NCI-H510A (cell line): ENCODE measurements at places on chromosomes 11 and 22.
A peak's percentile ranks its signal among the peaks of the same experiment; 100 is the strongest.

DNA sequence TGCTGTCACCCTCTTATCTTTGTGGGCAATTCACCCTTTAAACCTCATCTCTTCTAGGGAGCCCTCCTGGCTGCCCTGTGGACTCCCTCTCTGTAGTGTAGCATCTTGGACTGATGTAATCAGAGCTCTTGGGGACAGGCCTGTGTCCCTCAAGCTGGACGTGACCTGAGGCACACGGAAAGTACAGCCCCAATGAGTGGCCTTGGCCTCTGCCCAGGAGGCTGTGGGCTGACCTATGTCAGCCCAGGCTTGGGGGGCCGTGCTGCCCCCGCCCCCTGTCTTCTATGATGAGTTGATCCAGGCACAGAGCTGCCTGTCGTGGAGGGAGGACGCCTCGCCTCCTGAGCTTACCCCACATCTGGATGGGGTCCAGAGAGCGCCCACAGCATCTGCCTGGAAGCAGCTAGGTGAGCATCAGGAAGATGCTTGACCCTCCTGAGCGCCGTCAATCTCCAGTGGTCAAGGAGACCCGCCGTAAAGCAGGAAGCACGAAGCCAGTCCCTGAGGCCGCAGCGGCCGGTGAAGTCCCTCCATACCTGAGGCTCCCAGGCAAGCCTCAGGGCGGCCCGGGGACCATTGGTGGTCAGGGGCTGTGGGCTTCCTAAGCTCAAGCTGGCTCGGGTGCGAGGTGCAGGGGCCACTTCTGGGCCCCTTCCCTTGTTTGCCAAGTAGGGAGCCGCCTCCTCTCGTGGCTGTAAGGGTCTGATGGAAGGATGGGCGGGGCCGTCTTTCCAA lies 1136.9 kb downstream of the BRD1 start:
- no peak for DNase-seq

DNA sequence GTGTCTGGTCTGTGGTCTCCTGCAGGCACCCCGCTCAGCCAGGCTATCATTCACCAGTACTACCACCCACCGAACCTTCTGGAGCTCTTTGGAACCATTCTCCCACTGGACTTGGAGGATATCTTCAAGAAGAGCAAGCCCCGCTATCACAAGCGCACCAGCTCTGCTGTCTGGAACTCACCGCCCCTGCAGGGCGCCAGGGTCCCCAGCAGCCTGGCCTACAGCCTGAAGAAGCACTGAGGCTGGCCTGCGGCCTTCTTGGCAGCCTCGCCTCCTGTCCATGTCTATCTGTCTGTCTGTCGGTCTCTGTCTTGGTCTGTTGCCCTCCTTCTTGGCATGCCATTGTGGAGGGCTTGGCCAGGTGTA lies 27.9 kb downstream of the INCENP start:
- DNase-seq: no peak

GRCh38 chr22:22060200-22061084 lies 77.9 kb upstream of the TOP3B start:
- no peak for DNase-seq

DNA sequence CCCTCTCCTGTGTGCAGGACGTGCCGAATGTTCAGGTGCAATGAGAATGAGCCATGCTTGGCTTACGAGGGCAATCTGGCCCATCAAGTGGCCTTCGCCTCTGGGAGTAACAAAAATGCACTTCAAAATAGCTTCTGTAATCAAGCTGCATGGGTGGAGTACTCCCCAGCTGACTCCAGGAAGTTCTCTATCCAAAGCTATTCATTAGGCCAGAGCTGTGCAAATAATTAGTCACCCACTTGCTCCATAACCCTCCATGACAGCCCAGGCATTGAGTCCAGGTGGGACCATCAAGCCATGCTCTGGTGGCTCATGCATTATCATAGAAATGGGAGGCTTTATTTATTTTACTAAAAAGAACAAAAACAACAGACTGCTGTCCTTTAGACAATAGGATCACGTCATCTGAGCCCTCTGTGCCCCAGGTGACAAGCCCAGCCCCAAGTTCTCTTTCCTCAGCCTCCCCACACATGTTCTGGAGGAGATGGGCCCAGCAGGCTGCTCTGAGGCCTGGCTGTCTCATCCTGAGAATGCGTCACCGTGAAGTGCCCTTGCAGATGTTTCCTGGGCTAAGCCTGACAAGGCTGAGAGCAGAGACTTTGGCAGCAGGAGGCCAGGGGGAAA lies 244.7 kb downstream of the ETS1 start:
- peak; percentile 99 for DNase-seq

DNA sequence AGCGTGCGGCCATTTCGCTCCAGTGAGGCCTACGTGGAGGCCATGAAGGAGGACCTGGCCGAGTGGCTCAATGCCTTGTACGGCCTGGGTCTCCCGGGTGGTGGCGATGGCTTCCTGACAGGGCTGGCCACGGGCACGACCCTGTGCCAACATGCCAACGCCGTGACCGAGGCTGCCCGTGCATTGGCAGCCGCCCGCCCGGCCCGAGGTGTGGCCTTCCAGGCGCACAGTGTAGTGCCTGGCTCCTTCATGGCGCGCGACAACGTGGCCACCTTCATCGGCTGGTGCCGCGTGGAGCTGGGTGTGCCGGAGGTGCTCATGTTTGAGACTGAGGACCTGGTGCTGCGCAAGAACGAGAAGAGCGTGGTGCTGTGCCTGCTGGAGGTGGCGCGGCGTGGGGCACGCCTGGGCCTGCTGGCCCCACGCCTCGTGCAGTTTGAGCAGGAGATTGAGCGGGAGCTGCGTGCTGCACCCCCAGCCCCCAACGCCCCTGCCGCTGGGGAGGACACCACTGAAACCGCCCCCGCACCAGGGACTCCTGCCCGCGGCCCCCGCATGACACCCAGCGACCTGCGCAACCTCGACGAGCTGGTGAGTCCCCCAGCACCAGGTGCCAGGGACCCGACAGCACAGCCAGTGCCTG lies 1.8 kb downstream of the GAS2L1 start:
- no peak for DNase-seq

DNA sequence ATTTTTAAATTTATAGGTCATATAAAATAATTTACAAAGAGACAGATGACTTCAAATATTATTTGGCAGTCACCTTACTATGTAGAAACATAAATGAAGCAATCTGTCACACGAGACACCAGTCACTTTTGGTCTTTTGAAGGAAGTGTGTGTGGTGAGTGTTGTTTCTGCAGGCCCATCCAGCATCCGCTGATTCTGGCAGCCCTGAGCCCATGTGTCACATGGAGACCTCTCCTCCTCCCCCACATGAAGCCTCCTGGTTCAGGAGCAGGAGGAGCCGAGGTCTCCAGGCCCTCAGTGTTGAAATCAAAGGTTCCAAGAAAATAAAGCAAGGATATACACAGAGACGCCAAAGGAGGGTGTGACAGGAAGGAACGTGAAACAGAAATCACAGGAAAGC lies 60.1 kb downstream of the ARFGAP3 start:
- DNase-seq: no peak

- DNase-seq: peak; percentile 87
Measured at GRCh38 chr11:61489833-61490721, 18.5 kb upstream of the LRRC10B start.

DNA sequence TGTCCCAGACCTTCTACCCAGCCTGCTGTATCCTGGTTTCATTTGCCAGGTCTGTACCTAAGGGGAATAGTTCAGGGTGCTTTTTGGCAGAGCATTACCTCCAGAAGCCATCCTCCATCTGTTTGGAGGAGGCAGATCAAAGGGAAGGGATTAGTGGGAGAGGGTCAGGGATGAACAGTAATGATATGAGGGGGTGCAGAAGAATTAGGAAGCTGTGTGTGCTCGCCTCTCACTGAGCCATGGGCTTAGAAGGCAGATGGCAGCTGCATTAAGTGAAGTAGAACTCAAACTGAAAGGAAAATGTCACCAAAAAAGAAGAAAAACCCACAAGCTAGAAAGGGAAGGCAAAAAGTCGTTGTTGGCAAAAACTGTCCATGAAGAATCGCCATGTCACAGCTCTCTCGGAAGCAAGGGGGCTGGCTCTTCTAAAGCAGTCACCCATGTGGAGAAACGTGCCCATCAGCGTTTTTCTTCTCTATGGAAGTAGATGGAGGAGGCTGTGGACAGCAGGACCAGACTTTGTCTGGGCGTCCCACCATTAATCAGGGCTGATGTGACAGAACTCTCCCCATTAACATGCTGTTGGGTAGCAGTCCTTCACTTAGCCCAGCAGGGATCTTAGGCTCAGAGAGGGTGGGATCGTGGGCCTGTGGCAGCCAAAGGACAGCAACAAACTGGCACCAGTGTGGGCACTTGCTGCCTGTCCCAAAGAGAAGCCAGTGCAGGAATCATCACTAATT lies 46.8 kb downstream of the CEP164 start:
- DNase-seq: no peak

DNA sequence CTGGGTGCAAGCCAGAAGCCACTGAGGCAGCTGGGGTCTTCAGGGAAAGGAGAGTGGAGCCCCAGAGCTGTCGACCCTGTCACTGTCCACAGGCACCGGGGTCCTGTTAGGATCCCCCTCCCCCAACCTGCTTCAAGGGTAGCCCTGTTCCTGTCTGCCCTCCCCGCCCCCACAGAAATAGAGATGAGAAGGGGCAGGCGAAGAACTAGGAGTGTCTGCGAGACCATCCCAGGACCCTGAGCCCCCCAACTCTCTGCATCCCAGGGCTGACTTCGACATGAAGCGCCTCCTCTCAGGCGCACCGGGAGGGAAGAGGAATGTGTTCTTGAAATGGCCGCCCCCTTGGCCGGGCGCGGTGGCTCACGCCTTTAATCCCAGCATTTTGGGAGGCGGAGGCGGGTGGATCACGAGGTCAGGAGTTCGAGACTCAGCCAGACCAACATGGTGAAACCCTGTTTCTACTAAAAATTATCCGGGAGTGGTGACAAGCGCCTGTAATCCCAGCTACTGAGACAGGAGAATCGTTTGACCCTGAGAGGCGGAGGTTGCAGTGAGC lies 607 bp upstream of the ZNF70 start:
- DNase-seq: no peak

GRCh38 chr22:29251981-29252911 lies 15.5 kb downstream of the RHBDD3 start:
- no peak for DNase-seq

- peak; percentile 49 for DNase-seq
Measured at GRCh38 chr22:33513388-33514338, 406.6 kb downstream of the LARGE1 start.

GRCh38 chr11:69352166-69352565 lies 58.2 kb downstream of the MYEOV start:
- no peak for DNase-seq

DNA sequence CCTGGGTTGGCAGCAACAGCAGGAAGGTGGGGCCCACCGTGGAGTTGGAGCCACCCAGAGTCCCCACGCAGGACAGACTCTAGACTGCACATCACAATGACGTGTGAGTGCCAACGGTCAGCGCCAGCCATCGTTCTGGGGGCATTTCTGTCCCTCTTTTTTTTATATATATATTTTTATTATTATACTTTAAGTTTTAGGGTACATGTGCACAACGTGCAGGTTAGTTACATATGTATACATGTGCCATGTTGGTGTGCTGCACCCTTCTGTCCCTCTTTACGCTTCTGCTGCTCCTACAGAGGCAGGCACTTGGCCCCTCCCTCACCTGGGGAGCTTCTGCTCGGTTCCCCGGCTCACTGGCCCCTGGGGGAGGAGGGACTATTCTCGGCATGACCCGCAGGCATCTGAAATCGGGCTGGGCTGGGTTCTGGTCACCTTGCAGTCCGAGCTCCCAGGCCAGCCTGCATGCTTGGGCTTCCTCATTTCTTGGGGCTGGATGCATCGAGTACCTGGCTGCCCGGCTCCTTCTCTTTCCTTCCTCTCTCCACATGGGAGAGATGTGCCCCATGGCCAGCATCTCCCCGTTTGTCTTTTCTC lies 787.4 kb downstream of the TBC1D22A start:
- DNase-seq: no peak

GRCh38 chr11:44416776-44417175 lies 106.8 kb upstream of the ALX4 start:
- no peak for DNase-seq

GRCh38 chr11:95877291-95877690 lies 46.6 kb downstream of the MTMR2 start:
- DNase-seq: no peak

DNA sequence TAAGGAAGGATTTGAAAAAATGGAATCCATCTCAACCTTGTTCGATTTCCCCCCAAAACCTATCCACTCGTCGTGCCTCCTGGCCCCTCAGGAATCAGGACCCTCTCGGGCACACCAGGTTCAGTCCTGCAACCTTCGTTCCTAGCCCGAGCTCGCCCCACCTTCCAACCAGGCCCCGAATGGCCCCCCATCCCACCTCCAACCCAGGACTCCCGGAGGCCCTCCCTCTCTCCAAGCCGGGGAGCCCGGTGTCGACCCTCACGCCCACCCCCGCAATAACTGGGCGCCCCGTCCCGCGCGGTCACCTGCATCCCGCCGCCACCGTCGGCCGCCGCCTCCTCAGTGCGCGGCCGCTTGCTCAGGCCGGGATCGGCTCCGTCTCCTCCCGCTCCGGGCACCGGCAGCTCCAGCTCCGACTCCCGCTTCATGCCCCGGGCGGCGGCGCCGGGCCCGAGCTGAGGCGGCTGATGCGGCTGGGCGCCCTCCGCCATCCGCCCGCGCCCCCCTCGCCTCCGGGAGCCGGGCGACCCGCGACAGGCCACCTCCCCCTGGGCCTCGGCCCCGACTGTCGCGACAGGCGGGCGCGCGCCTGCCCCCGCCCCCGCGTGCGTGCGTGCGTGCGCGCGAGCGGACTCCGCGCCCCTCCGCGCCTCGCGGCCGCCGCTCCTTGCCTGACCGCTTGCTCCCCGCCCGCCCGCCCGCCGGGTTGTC lies 534 bp downstream of the RBFOX2 start:
- DNase-seq: peak; percentile 42

- no peak for DNase-seq
Measured at GRCh38 chr11:8036002-8036802, 44.8 kb upstream of the TUB start.

DNA sequence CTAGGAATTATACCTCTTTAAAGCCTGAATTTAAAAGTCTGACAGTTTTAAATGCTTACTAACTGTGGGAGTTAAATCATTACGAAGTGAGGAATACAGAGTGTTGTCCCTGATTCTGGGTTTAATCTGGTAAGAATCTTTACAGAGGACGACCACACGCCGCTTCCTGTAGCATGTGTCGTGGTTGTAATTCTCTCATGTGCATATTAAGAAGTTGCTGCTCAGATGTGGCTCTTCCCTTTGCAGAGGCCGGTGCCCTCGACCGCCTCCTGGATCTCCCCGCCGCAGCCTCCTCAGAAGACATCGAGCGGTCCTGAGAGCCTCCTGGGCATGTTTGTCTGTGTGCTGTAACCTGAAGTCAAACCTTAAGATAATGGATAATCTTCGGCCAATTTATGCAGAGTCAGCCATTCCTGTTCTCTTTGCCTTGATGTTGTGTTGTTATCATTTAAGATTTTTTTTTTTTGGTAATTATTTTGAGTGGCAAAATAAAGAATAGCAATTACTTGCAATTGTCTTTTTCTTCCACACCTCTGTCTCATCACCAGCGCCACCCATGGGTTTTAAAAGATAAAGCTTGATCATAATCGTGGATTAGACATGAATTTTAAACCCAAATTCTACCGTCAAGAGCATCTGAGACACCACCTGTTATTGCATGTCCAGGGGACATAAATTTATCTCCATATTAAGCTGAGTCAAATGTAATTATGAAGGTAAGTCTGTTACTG lies 6.5 kb downstream of the GAL start:
- no peak for DNase-seq

DNA sequence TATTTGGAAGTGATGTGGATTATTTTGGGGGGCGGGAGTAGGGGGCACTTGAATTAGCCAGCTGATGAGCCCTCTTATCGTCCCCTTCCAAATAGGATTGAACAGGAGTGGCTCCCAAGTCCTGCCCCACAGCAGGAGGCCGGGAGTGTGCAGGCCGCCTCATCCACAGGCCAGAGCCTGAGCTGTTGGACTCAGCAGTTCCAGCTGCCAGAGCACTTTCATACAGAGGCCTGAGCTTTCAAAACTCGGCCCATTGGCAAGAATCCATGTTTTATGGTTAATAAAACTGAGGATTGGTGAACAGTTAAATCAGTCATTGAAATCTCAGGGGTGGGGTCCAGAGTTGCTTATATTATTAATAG lies 9.6 kb downstream of the FAM118A start:
- no peak for DNase-seq
